Caco-2 (cell line): ENCODE measurements at places on chromosomes 16 and 17.

DNA sequence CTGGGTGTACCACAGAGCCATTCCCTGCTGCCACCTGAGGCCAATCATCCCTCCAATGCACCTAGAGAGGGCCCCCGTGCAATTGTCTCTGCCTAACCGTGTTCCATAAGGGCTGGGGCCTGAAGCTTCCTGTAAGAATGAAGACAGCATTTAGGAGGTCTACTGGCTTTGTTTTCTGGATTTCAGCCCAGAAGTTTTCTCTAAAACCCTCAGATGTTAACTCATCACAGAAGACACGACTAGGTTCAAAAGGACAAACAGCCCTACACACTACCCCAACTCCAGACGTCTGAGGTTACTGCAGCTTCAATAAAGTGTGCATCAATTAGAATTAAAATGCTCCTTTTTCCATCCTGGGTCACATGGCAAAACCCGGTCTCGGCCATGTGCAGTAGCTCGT, 10.8 kb upstream of the DRG2 start:
- no peak for DNase-seq

DNA sequence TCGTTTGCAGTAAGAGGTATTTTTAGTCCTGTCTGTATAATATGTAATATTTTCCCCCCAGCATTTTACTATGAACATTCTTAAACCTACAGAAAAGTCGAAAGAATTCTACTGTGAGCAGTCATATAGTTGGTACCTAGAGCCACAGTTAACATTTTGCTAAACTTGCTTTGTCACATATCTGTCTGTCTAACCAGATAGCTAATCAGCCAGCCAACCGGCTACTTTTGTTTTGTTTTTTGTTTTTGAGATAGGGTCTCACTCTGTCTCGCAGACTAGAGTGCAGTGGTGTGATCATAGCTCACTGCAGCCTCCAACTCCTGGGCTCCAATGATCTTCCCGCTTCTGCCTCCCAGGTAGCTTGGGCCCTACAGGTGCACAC, 73.3 kb downstream of the ABCC1 start:
- no peak for DNase-seq

- DNase-seq = no peak
These were observed 32.2 kb upstream of the ABCA3 start for GRCh38 chr16:2372684-2373083.

DNA sequence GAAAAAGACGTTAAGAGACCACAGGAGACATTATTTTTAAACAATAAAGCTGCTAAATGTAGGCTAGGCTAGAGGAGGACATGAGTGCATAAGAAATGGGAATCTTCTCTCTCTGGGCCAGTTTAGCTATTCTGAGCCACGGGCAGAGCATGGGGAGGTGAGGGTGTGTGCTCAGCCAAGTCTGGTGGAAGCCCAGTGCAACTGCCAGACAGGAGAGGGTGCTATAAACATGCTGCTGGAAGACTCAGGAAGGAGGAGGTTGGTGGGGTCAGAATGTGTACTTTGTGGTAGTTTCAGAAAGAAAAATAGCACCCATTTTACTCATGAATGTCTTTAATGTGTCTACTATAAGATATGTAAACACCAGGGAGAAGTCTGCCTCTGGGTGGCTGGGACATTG, 5.9 kb upstream of the SDK2 start:
- no peak for DNase-seq

DNA sequence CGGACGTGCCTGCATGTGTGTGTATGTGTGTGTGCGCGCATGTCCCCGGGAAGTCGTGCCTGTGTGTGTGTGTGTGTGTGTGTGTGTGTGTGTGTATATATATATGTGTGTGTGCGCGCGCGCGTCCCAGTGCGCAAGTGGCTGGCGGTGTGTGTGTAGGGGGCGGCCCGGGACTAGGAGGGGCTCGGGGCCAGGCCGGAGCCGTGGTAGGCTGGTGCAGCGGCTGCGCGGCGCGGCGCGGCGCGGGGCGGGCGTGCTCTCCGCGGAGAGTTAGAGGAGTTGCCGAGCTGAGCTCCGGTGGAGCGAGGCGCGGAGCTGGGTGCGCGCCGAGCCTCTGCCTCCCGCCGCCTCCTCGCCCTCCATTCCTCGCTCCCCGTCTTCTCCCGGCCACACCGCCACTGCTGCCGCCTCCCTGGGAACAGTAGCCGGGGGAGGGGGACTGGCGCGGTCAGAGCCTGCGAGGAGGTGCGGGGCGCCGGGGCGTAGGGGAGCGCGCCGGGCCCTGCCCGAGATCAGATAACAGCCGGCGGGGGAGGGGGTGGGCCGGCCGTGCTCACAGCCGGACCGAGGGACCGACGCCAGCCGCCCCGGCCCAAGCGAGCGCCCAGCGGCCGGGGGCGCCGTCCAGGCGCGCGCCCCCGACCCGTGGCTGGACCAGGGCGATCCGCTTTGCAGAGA, at the start of gene KCNJ12:
Gene KCNJ12, plus strand, starts transcription at position 277 of the 678 bp plus-strand sequence. CDS start 38,986 bp downstream, outside the sequence.
- no peak for DNase-seq

GRCh38 chr17:81094509-81095382, 59.8 kb downstream of the BAIAP2 start:
- peak; percentile 65 for DNase-seq

DNA sequence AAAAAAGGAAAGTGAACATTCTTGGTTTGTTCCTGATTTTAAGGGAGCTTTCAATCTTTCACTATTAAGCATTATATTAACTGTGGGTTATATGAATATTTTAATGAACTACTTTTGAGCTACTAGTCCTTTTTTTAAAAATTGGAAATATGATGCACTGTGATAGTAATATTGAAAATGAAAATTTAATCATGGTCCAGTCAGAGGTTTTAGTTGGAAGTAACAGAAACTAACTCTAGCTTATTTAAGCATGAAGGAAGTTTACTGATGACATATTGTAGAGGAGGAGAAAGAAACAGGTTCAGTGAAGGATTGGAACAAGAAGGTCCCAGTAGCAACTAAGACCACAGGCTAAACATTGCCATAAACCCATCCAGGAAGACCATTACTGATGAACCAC, 20.8 kb upstream of the TMIGD1 start:
- no peak for DNase-seq

GRCh38 chr16:48611329-48612137, 1.6 kb upstream of the N4BP1 start:
- peak; percentile 58 for DNase-seq

- no peak for DNase-seq
These were observed 24.9 kb upstream of the MYH2 start for GRCh38 chr17:10574324-10574723.

GRCh38 chr17:16962804-16963203, 9.1 kb downstream of the TNFRSF13B start:
- no peak for DNase-seq

DNA sequence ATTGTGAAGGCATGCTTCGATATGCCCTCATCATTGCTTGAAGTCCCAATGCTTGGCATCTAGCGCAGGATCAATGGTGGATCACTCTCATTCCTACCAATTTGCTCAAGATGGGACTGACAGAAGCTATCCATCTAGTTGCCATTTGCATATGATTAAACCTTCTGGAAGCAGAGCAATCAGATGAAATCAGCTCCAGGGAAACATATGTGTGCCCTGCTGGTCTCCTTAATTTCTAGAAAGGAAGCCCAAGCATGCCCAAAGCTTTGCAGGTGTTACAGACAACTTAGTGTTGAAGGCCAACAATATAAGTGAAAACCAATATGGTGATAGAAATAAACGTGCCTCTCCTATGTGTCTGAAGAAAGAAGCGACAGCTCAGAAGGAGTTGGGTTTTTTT, 350.0 kb upstream of the ERCC4 start:
- DNase-seq = no peak

DNA sequence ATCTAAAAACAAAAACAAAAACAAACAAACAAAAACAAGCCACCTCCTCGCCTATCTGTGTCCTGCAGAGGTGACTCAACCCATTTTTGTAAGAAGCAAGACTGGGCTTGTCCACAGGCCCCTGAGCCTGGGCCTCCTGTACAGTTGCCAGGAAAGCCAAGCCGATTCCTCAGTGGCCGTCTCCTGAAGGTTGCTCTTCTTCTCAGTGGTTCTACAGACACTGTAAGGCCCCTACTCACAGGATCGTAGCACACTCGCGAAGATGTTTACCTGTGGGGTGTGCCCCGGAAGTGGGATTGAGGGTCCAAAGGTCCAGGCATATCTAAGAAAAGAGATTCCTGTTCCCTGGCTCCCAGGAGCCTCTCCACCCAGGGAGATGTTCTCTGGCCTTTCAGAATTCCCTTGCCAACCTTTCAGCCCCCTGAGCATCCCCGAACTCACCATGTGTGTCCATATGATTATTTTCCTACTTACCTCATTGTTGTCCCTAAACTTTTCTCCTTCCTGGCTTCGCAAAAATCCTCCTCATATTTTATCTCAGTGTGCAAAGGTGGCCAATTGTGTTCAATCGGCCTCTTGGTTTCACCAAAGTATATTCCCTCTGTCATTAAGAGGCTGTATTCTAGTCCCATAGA, 7.5 kb upstream of the CES3 start:
- DNase-seq = peak; percentile 44

- peak; percentile 82 for DNase-seq
These were observed 14.0 kb upstream of the STAC2 start for GRCh38 chr17:39239640-39240314.

- DNase-seq = no peak
These were observed 19.4 kb downstream of the CYLD start for GRCh38 chr16:50761267-50761666.

DNA sequence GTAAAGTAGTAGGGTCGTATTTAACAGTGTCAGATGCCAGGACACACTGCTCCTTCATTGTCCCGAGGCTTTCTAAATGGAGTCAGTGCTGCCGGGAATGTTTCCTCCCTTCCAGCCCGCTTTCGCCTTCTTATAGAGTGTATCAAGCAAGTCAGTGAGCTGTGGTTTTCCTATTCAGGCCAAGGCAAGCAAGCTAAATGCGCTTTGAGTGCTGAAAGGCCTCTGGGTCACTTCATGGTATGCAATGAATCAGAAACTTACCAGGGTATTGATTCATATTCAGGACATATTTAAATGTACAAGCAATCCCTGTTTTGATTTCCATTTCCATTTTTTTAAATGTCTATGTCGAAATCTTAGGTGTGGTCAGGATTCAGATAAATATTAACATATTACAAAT, 327.9 kb upstream of the SOX9 start:
- DNase-seq = no peak

DNA sequence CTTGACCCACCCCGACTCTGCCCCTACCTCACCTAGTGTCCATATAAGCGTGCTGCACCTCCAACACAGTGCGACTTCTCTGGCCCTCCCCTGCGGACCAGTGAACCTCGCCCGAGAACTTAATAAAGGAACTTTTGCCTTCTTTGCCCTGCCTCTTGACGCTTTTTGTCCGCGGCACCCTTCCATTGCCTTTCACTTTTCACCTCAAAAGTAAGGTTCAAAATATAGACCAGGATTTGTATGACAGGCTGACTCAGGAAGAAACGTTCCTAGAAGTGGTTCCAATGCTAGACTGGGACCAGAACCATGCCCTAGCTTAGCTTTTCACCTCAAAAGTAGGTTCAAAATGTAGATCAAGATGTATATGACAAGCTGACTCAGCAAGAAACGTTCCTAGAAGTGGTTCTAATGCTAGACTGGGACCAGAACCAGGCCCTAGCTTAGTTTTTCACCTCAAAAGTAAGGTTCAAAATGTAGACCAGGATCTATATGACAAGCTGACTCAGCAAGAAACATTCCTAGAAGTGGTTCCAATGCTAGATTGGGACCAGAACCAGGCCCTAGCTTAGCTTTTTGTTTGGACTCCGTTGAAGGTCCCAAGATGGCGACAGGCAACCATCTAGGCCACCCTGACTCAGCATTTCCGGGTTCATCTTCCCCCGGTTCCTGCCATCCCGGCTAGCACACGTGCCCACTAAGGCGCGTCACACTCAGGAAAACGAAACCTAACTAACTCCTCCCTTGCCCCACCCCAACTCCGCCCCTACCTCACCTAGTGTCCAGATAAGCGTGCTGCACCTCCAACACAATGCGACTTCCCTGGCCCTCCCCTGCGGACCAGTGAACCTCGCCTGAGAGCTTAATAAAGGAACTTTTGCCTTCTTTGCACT, 51.0 kb upstream of the TMEM97 start:
- no peak for DNase-seq

GRCh38 chr16:66905633-66906539, 12.8 kb downstream of the CDH16 start:
- peak; percentile 88 for DNase-seq

GRCh38 chr16:84449156-84450140, 55.0 kb downstream of the MEAK7 start:
- no peak for DNase-seq

- DNase-seq = no peak
These were observed 64.5 kb downstream of the WSCD1 start for GRCh38 chr17:6134721-6135120.

- DNase-seq = no peak
These were observed 55.3 kb downstream of the TBX4 start for GRCh38 chr17:61507383-61508066.

DNA sequence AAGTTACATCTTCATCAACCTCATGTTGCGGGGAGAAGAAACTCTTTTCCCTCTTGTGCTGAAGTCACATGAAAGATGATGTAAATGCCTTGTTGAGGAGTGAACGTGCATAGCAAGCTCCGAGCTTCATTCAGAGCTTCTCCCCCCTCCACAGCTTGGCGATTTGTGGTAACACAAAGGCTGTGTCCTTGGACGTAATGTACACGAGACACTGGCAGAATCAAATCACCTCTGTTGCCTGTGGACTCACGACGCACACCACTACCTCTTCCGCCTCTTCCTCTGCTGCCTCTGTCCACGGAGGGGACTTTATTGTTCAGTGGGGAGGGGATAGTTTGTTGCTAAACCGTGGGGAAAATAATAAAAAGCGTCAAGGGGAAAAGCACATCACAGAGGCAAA, 54.9 kb upstream of the CHMP6 start:
- no peak for DNase-seq

DNA sequence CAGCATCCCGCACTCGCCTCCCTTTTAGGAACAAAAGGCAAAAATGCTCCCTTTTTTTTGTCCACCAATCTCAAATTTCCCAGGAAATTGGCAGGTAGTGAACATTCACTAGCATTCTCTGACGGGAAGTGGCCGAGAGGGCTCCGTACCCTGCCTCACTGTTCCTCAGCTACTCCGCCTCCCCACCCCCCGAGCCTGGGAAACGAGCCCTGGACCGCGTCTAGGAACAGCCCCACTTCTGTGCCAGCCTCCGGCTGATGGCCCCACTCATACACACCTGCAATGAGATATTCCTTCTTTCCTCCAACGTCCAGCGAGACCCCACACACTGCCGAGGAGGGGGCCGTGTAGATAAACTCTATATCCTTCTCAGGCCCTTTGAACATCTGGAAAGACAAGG, 30.0 kb upstream of the USP36 start:
- DNase-seq = no peak
